ENCODE measurements at places on chromosomes 1 and 21. TPM values are rescaled to one million over a fixed set of nuclear protein-coding genes. Genes with fewer than 3 reads are reported as not detected.

- DNase-seq: no peak
Measured at GRCh38 chr1:171142416-171143385, 42.4 kb upstream of the FMO2 start.

DNA sequence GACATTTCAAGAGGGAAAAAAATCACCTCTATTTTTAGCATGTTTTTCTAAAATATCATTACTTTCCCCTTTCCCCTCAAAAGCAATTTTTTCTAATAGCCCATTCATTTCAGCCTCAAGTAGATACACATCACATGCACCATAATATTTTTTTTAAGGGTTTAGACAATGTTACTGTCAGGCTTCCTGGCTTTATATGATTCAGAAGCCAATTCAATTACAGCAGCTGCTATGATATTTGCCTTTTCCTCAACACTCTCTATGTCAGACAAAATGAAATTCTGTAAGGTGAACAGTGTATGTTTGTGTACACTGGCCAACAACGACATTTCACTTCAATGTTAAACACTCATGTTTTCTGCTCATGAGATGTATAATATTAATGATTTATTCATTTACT, 46.5 kb downstream of the OMA1 start:
- no peak for DNase-seq

- DNase-seq: no peak
Measured at GRCh38 chr1:221800831-221801230, 58.9 kb upstream of the DUSP10 start.

DNA sequence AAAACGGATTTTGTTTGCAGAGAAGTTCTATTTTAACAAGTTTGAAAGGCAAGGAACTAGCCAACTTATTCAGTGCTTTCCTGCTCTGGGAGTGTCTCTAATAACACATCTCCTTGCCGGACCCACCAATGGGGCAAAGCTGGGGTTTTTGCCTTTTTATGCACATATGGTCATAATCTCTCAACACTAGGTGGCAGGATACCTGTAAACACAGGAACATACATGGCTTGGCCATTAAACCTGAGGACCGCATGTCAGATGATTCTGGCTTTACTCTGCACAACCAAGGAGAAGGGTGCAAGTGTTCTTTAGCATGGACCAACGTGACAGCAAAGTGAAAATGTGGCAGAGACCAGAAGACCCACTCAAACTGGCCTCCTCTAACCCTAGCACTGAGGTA, 4.9 kb downstream of the TMEM9 start:
- no peak for DNase-seq

DNA sequence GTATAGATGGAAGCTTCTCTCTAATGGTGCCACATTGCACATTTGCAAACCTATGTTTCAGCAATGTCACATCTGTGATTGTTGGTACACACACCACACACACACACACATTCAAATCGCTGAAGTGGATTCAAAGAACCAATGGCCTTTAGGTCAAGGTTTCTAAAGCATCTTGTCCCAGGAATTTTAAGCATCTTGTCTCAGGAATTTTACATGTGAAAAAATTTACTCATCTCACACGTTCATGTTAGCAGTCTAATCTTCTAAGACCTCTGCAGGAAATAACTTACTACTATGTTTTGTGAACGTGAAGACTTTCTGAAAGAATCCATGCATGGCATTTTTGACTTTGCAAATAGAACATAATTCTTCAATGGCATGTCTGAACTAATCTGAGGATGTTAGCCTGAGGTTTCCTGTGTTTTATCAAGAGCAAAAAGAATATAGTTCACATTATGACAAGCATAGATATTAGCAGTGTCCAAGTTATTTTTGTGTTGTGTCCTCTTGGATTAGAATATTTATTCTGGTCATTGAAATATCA, 125.1 kb downstream of the CYYR1 start:
- DNase-seq: no peak

GRCh38 chr1:92883297-92883696, 51.5 kb downstream of the RPL5 start:
- DNase-seq: no peak

DNA sequence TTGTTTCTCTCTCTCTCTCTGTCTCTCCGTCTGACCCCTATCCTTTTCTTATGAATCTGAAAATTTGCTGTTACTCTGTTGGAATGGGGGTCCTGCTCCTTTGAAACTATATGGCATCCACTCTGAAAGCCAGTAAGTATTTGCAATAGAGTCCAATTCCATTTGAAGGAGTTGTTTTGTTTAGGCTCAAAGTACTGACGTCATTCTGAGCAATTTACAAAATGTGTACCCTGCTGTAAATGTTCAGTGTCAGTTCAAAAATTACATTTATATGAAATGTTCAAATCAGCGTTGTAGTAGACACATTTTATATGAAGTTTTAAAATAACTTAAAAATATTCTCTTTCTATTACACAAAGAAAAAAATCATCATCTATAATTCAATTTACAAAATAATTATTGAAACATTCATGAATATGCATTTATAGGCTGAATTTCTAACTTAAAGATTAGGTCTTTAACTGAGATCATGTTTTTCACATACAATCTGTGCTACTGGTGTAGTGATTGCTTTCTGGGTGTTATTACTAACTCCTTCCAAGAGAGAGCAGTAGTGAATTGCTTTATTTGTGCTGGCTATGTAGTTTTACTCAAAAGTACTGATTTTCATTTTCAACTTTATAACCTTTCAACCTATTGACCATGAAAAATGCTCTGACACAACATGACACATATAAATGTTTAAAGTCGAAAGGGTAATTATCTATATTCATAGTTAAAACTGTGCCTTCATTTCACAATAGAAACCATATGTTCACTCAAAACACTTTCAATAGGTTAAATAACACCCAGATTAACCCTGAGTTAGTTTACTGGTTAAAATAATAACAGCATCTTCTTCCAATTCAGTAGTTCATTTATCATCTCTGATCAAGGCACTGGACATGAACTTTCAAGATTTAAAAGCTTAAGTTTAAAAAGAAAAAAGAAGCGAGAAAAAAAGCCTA, 253.1 kb upstream of the ADGRL4 start:
- DNase-seq: no peak

DNA sequence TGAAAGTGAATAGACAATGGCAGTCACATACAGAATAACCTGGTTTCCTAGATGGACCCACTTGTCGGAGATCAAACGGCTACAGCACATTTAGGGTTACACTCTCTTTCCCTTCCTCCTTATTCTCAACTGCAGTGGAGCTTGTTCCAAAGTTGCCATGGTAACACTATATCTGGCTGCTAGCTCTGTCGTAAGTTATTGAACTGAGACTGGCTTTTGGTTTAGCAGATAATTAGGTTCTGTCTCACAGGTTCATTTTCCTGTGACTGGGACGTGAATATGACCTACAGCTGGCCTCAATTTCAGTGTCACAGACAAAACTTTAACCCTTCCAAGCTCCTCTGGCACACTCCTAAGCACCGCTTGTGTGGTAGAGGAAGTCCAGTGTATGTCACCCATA, 875.8 kb downstream of the USP25 start:
- DNase-seq: no peak

- DNase-seq: peak; percentile 2
Measured at GRCh38 chr1:81305997-81306452, 494.7 kb upstream of the ADGRL2 start.

GRCh38 chr1:203424861-203425662, 50.5 kb upstream of the PRELP start:
- DNase-seq: no peak

GRCh38 chr1:21258331-21259134, 31.7 kb downstream of the ECE1 start:
- no peak for DNase-seq

DNA sequence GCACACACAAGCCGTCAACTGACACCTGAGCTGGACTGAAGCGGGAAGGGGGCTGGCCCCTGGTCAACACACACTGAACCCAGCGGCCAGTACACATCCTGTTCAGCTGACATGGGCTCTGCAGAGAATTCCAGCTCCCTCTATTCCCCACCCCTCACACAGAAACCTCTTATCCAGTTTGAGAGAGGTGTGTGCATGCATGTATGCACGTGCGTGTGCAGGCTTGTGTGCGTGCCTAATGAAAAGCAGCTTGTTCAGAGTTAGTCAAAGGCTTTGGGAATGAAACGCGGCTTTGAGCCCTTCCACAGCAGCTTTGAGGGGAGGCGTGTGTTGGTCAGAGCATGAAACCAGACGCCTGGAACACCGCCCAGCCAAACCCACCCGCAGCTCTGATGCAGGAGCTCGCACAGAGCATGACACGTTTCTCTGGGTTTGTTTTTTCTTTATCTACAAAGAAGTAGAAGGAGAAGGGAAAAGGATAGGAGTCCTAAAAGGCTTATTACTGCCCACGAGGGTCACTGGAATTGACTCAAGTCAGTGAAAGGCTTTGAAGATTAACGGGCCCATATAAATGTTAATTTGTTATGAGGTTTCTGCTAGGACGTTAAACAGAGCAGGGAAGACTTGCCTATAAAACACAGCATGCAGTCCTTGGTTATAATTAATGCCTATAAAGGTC, 184.2 kb downstream of the ETS2 start:
- no peak for DNase-seq

DNA sequence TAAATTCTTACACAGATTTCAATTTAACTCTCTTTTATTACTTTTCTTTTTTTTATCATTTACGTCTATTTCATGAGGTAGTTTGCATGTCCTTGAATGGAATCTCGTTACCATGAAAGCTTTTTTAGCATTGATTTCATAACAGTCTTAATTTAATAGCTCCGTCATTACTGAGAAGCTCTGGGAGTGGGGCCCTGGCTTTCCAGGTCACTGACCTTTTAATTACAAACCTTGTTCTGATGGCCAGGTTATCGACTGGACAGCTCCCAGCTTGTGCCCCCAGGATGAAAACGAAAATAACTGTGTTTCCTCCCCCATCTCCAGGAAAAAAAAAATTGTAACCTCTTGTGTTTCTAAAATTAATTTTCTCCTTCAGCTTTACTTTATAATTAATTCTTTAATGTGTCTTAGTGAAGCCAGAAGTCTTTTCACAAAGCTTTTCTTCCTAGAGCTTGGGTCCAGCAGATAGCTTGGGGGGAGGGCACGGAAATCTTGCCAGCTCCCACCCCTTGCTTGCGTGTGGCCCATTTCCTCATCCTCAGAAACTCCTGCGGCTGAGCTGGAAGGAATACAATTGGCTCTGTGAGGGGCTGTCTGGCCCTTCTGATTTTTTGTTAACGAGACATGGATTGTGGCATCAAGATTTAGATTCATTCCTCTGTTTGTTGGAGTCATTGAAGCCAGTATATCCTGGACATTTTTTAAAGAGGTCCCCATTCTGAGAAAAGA, 65.7 kb downstream of the PEX14 start:
- DNase-seq: no peak

- no peak for DNase-seq
Measured at GRCh38 chr21:29465546-29465945, 166.8 kb downstream of the BACH1 start.

- DNase-seq: no peak
Measured at GRCh38 chr21:15444118-15444960, 285.4 kb upstream of the USP25 start.

DNA sequence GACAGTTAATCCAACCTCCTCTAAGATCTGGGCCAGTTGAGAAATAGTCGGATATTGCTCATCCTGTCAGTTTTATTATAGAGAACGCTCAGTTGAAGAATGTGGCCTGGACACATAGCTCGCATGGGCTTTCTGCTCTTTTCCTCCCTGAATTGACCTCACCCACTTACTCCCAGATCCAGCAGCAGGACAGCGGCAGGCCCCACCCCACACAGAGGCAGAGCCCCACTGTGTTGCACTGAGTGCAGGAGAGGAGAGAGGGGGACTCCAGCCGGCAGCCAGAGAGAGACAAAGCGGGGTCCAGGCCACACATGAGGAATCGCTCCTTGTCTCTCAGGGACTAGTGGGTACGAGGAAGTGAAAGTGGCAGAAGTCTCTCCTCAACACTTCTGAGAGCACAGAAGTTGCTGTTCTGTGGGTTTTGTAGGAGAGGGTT, 78.6 kb downstream of the LAMC1 start:
- peak; percentile 57 for DNase-seq

DNA sequence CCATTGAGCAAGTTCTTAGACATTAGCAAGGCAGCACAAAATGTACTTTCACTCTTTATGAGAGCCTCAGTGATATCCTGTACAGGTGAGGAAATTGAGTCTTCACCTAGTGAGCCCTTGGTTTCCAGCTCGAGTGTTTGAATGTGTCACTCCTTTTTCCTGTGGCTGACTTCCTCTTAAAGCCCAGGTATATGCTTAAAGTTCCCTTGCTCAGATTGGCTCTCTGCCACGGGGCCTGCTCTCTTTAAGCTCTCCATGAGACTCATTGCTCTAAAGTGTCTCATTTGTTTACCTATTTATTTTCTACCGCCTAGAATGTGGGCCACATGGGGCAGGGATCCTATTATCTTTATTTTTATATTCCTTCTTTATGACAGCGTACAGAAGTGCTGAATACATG, 324.9 kb downstream of the SIPA1L2 start:
- DNase-seq: no peak

DNA sequence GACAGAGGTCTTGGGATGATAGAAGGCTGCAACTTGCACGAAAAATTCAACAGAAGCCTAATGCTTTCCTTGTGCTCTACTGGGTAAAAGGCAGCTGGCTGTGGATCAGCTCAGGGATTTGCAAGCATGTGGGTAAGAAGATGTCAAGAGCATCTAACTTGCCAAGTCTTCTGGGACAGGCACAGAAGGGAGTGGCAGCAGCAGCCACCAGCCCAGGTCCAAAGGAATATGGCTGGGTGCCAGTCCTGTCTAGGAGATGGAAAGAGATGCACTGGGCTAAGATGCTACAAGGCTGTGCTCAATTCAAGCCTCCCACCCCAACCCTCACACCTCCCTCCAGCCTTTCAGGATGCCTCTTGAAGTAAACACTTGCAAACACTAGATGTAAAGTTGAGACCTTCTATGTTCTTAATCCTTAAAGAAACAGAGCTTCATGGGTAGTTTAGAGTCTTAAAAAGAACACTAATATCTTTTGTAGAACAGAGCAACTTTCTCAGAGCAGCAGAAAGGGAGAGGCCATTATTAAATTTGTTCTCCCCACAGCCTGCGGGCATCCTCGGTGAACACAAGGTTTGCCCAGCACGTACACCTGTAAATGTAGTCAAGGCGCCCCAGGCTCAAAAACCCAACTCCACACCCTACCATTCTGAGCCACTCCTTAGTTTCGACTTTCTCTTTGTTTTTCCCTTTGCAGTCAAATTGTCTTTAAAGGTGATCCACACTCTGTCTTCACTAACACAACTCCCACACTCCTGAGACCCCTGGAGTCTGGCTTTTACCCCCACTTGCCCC, 64.6 kb upstream of the BCAR3 start:
- no peak for DNase-seq

GRCh38 chr1:66088787-66089186, 296.1 kb downstream of the PDE4B start:
- DNase-seq: no peak

- no peak for DNase-seq
Measured at GRCh38 chr1:87615491-87615890, 286.8 kb downstream of the LMO4 start.

GRCh38 chr1:107529511-107530149, 388.8 kb downstream of the NTNG1 start:
- peak; percentile 71 for DNase-seq

GRCh38 chr1:151968791-151969399, 24.8 kb downstream of the S100A10 start:
- no peak for DNase-seq

SLC16A4 gene
- total RNA-seq: 2.6 TPM

B3GALT5 gene
- not detected for total RNA-seq

KCNH1 gene
- not detected for total RNA-seq

DENND4B gene
- 272 TPM for total RNA-seq

CSF1 gene
- total RNA-seq: 4.1 TPM

OR2L3 gene
- 0.10 TPM for total RNA-seq

CELA2B gene
- not detected for total RNA-seq

SHISAL2A gene
- total RNA-seq: 91.0 TPM

Data from B cell (primary cell).